ENCODE measurements at places on chromosomes 2 and 18.

- DNase-seq: no peak
Observed at GRCh38 chr2:134361648-134362047, 107.8 kb downstream of the MGAT5 start.

- no peak for DNase-seq
Observed at GRCh38 chr2:63665846-63666475, 77.2 kb downstream of the MDH1 start.

DNA sequence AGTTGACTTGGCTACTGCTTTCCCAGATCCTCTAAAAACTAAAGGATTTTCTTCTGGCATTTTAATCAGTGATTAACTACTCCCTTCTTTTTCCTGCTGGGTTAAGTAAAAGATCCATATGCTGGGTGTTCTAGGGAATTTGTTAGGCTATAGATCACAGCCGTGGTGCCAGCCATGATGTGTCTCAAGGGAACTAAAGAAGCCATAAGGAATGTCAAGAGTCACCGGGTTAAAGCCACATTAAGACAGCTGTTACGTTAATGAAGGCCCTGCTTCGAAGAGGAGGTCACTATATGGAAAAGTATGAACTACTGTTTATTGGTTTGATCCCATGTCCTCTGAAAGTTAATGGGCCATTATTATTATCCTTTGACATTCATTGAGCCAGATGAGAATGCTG lies 70.7 kb downstream of the PAX3 start:
- no peak for DNase-seq

GRCh38 chr18:14015416-14015815 lies 100.1 kb upstream of the MC2R start:
- DNase-seq: no peak

- DNase-seq: no peak
Observed at GRCh38 chr2:172253190-172254052, 150.7 kb upstream of the DLX2 start.

- no peak for DNase-seq
Observed at GRCh38 chr18:37565101-37565976, at the start of gene CELF4. Gene CELF4, minus strand, starts transcription at chr18:37565798.

- no peak for DNase-seq
Observed at GRCh38 chr2:105744909-105745853, at the start of gene NCK2. Gene NCK2, plus strand, starts transcription at chr2:105744912. Its CDS starts 110,152 bp downstream, at chr2:105855064.

DNA sequence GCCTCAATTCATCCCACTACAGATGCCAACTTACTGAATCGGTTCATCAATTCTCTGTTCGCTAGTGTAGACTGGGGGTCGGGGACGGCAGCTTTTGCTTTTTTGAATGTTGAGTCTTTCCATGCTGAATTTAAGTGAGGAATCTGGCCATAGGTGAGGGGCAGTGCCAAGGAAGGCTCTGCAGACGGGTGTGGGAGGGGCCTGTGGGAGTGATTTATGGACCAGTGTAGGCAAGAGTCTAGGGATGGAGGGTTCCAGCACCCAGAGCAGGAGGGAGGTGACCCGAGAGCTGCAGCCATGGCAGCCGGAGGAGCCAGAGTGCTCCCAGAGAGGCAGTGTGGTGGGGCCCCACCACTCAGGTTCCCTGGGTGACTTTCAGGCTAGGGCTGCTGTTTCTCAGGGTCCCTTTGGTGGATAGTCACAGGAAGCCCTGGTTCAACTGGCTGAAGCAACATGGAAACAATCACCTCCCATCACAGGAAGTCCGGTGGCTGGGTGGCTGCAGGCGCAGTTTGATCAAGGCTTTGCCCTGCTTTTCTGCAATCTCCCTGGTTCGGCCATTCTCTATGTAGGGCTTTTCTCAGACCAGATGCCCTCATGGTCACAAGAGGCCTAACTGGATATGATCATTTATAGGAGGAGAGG lies 16.9 kb upstream of the TEX44 start:
- no peak for DNase-seq

DNA sequence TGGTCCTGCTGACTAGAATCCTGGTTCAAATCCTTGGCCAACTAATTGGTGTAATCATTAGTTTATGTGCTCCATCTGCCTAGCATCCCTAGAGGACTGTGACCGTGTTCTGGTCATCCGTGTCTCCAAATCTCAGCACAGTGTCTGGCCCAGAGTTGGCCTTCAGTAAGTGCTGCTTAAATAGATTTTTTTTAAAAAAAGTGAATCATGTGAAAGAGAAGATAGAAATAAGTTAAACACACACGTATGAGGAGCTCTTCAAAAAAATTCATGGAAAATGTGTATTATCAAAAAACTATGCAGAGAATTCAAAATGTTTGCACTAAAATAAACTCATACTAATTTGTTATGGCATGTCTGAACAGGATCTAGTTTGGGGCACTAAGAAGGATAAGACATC lies 129.3 kb upstream of the TLK1 start:
- DNase-seq: no peak

DNA sequence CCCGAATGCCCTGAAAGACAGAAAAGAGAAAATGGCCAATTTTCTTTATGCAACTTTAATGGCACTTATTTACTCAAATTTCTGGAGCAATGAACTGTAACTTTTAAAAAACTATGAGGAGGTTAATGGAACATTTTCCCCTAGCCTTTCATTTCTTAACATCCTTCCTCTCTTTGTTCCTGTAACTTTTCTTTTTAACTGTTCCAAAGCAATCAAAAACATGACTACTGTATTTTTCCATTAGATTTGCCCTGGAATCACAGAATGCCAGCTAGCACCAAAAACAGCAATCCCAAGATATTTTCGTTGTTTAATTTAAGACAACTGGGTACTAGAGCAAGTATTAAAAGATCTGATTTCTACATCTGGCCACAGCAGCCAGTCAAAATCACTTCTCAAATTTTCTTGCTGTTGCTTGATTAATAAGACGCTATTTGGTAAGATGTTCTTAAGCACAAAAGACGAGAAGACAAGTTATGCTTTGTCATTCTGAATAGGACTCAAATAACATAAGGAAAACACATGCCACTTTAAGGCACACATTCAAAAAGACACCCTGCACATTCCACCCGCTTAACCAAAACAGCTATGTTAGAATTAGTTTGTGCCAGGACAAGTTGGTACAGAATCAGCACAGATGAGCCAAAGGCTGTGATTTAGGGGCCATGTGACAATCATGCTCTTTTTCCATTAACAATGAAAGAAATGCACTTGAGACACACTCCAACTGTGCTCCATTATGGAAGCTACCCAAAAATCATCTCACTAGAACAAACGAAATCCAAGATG lies 3.6 kb downstream of the STARD7 start:
- no peak for DNase-seq

DNA sequence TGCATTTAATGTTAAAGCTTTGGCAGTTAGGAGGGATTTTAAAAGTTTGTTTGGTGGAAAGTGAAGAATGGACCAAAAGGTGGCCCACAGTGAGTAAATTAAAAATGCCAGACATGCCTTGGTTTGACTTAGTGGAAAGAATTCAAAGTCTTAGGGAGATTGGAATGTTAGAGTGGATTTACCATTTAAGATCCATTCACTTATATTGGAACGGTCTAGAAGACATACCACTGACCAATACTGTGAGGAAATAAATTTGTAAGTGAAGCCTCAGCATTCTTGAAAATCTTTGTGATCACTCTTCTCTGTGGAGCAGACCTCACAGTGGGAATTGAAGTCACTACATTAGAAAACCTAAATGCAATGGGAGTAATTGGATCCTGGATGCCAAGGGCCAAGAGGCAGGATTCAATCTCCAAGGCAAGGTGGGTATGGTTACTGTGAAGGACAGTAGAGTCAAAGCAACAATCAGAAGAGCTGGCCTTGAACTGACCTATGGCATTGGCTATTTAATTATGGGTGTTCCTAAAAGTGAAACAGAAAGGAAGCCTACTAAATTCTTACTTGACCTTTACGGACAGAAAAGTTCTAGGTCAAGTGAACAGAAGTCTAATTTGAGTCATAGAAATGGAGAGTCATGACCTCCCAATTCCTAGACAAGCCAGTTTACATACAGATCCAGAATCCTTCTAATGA lies 40.2 kb upstream of the VRK2 start:
- no peak for DNase-seq

DNA sequence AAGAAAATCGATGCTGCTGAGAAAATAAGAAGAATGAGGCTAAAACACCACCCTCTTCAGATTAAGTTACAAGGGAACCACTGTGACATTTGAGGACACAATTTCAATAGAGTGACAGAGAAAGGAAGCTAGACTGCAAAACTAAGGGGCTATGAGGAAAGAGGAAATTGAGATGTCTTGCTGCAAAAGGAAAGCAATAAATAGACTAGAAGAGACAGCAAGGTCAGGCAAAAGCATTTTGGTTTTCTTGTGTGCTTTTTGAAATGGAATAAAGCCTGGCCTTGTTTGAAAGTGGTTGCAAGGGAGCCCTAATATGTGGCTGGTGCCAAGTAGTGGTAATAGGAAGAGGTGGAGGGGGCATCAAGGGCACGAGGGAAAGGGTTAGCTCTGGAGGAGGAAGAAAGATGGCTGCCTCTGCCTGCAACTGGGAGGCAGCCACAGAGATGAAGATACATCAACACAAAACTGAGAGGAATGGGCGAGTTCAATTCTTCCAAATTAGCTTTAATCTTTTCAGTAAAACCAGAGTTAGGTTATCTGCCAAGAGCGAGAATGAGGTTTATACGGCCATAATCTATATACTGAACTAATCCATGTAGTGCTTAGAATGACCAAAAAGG lies 1.2 kb upstream of the MRO start:
- no peak for DNase-seq

- no peak for DNase-seq
Observed at GRCh38 chr2:119119999-119120756, 38.4 kb downstream of the C1QL2 start.

GRCh38 chr2:26900831-26901321 lies 52.9 kb downstream of the DPYSL5 start:
- no peak for DNase-seq

DNA sequence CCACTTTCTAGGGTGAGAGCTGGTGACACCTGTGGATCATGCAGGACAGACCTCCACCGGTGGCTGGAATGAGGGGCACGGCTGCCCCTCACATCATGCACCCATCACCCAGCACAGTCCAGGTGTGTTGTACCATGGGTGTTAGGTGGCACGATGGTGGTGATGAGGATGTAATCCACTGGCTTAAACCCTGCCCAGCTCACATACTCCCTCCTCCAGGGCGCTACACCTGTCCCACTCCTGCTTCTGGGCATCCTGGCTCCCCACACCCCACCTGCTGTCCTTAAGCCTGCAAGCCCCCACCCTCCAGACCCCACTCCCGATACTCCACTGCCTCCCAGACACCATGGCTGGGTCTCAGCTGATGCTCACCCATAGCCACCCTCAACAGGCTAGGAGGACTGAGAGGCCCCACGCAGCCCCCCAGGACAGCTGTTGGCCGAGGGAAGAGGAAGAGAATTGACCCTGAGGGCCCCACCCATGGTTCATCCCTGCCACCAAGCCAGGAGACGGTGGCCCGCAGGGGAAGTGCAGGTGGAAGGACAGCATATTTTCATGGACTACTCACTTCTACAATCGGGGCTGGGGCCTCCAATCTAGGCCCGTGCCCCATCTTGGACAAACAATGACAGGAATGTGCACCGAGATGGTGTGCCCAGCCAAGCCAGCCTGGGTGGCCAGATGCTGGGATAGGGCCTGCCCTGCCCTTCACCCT lies 34.3 kb downstream of the MAL start:
- no peak for DNase-seq

GRCh38 chr2:217394510-217395351 lies 534.9 kb upstream of the TNP1 start:
- DNase-seq: no peak

GRCh38 chr2:49837561-49838293 lies 683.4 kb upstream of the FSHR start:
- DNase-seq: no peak

GRCh38 chr18:40944576-40944975 lies 1010.5 kb upstream of the PIK3C3 start:
- no peak for DNase-seq

DNA sequence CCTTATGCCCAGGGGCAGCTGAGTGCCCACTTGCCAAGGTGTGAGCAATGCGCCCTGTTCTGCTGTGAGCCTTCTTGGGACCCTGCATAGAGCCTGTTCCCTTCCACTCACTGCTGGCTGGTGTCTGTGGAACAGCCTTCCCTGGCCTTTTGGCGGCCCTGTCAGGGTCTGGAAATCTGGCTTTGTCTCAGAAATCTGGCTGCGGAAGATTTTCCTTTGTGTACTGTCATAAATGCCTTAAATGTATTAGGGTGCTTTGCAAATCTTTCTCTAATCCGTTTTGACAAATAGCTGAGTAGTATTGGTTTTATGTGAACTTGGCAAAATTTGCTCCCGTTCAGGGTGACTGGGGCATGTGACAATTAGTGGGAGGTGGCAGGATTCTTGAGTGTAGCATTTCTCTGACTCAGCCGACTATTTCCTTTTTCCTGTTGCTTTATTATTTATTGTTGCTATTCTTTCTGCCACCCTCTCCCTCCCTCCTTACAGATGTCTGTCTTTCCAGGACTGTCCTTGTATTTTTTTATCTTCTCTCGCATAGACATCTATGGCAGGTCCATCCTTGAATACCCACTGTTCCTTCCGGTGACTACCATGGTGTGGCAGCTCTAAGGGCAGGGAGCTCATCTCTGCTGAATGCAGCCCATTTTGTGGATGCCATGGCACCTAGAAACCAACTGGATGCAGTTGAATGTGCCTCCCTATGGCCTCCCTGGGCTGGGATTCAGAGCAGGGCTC lies 41.8 kb downstream of the LDLRAD4 start:
- no peak for DNase-seq

DNA sequence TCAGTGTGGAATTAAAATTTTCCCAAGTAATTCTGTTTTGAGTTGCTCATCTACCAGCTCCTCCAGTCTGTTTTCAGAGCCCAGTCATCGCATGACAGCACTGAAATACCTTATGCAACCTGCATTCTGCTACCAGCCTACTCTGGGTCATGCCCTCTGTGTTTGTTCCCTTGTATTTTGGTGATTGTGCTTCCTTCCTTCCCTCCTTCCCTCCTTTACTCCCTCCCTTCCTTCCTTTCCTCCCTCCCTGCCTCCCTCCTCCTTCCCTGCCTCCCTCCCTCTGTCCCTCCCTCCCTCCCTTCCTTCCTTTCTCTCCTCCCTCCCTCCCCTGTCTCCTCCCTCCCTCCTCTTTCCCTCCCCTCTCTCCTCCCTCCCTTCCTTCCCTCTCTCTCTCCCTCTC lies 289.6 kb downstream of the CDH2 start:
- DNase-seq: no peak

DNA sequence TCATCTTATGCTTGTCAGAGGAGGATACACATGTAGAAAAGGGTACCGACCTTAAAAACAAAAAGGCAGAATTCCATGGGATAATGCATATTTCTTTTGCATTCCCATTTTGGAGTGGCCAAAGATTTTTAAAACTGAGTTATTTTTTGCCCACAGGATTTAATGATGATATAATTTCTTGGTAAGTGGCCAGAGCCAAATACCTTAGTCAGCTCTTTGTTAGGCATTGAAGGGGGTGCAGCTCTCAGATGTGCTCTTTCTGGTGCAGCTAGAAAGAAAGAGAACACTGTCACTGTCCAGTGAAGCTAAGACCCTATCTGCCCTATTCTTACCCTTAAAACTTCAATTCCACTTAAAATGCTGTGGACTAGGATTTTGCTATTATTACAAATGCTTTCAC lies 10.8 kb downstream of the COQ10B start:
- DNase-seq: no peak

- DNase-seq: no peak
Observed at GRCh38 chr2:144361742-144362141, 158.2 kb downstream of the ZEB2 start.

GRCh38 chr18:61335684-61336555 lies 2.7 kb downstream of the CDH20 start:
- no peak for DNase-seq

GRCh38 chr18:50622865-50623393 lies 63.0 kb downstream of the MAPK4 start:
- no peak for DNase-seq

Measured in stimulated activated CD4-positive, alpha-beta T cell treated with anti-CD3 and anti-CD28 coated beads, Interleukin-15, amount 100 ng/mL, for 1 hour (primary cell).